ENCODE measurements at places on chromosomes 3 and 15.

DNA sequence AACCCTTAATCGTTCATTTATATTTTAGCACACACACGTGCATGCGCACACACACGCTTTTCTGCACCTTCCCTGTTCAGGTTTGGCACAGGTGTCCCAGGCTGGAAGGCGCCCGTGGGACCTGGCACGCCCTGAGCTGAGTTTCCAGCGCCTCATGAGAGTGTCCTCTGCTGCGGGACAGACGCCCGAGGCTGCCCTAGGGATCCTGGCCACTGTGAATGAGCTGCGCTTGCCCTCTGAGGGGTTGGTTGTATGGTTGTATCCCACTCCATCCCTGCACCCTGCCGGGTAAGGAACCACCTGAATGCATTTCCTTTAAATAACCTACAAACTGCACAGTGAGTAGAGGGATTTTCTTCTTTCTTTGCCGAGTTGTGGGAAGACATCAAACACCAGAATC, 12.2 kb upstream of the MEX3B start:
- no peak for DNase-seq

DNA sequence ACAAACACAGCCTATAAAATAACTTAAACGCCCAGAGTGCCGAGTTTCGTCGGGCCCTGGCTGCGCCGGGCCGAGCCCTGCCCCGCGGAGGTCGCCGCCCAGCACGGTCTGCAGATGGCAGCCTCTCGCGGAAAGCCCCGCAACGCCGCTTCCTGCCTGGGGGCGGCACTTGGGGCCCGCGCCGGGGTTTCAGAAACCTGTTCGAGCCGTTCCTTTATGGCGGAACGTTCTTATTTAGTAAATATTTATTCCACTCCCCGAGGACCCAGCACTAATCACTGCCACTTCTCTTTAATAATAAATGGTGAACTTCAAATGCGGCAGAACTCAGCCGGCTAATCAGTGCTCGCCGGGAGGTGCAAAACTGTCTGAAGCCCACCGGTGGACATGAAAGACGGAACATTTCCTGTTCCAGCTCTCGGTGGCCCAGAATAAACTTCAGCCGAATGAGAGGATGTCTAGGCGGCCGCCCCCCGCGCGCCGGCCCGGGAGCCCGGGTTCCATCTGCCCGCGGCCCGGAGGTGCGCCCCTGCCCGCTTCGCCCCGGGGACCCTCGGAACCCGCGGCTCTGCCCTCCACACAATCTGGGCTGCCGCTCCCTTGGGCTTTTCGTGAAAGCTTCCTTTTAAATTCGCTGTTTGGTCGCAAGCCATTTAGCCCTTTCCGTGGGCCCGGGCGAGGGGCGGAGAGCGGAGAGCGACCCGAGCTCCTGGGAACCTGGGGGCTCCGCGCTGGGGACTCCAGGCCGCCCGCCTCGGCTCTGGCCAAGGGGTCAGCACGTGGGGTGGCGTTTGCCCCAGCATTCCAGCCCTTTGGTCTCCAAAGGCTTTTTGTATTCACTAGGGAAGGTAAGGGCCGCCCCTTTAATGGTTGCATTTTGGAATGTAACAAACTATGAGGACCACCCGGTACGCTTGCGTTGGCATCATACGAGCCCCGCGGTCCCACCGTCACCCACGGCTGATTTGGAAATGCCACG, 110.8 kb upstream of the ATP11B start:
- DNase-seq, result peak; percentile 43

DNA sequence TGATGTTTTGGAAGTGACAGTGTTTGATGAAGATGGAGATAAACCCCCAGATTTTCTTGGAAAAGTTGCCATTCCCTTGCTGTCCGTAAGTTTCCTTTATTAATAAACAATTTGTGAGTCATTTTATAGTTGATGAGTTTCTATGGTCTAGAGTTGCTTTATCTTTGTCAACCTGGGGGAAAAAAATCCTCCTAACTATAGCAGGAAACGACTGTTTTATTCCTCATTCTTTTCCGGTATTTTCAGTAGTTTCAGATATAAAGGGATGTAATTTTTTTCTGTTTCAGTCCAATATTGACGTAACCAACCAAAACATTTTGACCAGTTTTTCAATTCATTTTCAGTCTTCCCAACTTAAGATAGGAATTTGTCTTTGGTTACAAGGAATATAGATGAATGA, 154.1 kb downstream of the MCTP2 start:
- DNase-seq, result no peak

- DNase-seq, result peak; percentile 47
Observed at GRCh38 chr3:16906682-16907081, 21.9 kb downstream of the PLCL2 start.

- DNase-seq, result no peak
Observed at GRCh38 chr3:152060701-152061100, 187.3 kb downstream of the SUCNR1 start.

- DNase-seq, result no peak
Observed at GRCh38 chr15:29312387-29312786, 42.8 kb upstream of the NSMCE3 start.

GRCh38 chr3:53694666-53695323, 151.4 kb downstream of the CHDH start:
- no peak for DNase-seq

DNA sequence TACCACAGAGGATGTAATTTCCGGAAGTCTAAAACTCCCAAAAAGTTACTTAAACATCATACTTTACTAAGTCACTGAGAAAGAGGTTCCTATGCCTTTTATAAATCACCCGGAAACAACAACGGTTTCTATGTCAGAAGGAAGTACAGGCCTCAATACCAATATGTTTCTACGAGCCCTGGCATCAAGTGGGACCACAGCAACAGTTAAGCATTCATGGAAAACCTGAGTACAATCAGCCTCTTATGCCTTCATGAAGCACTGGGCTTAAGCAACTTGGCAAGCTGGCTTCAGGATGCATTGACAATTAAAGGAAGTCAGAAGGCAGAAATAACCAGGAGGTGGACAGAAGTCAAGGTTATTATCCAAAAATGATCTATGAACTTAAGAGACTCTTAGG, 19.1 kb upstream of the B3GNT5 start:
- no peak for DNase-seq

GRCh38 chr3:10454907-10455544, 50.4 kb downstream of the ATP2B2 start:
- no peak for DNase-seq

GRCh38 chr3:72848703-72849081, 447 bp upstream of the SHQ1 start:
- DNase-seq, result peak; percentile 44

DNA sequence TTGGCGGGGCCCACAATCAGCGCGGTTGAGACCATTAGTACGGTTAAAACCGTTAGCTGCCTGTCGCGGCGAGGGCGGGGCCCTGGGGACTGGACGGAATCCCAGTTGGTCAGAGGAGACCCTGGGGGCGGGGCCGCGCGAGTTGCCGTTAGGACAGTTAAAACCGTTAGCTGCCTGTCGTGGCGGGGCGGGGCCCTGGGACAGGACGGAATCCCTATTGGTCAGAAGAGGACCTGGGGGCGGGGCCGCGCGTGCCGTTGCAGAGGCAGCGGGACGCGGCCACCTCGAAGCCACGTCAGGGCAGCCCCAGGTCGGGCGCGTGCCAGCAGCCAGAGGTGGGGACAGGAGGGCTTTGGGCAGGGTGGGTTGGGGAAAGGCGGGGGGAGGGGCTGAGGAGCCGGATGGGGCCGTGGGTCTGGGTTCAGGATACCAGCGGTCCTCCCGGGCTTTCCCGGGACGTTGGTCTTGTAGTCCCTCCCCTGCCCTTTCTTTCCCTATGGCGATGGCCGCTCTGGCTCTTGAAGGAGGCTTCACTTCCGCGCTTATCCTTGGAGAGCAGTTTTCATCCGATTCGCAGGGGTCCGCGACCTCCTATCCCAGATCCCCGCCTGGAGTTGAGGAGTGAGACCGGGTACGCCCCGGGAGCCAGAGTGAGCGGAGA, 28.0 kb downstream of the KLHDC8B start:
- DNase-seq, result no peak

DNA sequence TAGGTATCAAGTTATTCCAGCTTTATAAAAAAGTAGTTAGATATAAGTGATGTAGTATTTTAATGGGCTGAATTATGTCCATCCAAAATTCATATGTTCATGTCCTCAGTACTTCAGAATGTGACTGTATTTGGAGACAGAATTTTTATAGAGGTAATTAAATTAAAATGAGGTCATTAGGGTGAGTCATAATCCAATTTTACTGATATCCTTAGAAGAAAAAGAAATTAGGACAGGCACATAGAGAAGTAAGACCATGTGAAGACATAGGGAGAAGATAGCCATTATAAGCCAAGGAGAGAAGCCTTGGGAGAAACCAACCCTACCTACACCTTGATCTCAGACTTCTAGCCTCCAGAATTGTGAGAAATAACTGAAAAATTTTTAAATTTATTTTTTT, 30.3 kb downstream of the RAP2B start:
- DNase-seq, result no peak

DNA sequence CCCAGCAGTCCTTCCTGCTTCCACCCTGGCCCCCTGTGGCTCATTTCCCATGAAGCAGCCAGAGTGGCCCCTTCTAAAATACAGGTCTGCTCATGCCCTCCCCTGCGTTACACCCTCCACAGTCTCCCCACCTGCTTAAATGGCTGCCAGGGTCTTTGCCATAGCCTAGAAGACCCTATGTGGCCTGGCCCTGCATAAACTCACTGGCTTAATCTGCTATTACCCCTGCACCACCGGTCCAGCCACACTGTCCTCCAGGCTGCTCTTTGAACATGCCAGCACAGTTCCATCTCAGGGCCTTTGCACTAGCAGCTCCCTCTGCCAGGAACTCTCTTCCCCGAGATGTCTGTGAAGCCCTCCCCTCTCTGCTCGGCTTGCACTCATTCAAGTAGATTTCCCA, 166.8 kb downstream of the NTRK3 start:
- DNase-seq, result no peak

GRCh38 chr15:56774356-56774755, 41.0 kb upstream of the ZNF280D start:
- no peak for DNase-seq

DNA sequence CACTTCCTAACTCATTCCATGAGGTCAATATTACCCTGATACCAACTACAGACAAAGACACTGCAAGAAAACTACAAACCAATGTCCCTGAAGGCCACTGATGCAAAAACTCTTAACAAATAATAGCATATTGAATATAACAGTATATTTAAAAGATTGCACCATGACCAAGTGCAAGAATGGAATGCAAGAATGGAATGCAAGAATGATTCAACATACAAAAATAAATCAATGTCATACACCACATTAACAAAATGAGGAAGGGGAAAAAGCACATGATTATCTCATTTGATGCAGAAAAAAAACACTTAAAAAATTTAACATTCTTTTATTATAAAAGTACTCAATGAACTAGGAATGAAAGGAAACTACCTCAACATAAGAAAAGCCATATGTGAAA, 463.1 kb upstream of the NECTIN3 start:
- no peak for DNase-seq

DNA sequence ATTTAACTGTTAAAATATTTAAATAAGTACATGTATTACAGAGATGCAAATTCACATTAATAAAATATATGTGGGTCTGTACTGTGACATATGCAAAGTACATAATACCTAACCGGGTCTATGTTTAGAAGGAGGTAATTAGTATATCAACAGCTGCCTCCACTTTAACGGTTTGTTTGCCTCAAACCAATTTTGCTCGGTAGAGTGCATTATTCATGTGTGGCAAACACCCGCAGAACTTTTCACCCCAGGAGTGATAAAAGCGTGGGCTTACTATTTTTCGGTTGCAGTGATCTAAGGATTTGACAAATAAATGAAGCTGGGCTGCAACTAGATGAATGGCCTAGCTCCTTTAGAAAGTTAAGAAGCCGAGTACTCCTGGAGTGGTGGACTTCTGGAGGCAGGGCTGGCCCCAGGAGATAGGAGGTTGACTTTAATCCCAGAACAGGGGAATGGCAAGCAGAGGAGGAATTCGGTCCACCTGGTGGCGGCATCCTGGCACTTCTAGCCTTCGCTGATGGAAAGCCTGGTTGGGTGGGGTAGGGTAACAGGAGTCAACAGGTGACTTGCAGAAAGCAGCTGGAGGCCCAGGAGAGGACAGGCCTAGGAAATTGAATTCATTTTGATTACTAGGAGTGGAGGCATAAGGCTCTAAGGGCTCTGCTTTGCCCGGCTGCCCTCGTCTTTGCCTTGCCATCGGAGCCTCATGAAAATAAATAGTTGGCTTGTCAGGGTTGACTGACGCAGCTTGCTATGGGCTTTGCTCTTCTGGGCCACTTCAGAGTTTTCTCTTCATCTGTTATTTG, 2.4 kb downstream of the SLCO3A1 start:
- DNase-seq, result peak; percentile 39

- no peak for DNase-seq
Observed at GRCh38 chr3:64427671-64428070, 202.4 kb upstream of the PRICKLE2 start.

- peak; percentile 20 for DNase-seq
Observed at GRCh38 chr3:128491941-128492670, 895 bp downstream of the GATA2 start.

DNA sequence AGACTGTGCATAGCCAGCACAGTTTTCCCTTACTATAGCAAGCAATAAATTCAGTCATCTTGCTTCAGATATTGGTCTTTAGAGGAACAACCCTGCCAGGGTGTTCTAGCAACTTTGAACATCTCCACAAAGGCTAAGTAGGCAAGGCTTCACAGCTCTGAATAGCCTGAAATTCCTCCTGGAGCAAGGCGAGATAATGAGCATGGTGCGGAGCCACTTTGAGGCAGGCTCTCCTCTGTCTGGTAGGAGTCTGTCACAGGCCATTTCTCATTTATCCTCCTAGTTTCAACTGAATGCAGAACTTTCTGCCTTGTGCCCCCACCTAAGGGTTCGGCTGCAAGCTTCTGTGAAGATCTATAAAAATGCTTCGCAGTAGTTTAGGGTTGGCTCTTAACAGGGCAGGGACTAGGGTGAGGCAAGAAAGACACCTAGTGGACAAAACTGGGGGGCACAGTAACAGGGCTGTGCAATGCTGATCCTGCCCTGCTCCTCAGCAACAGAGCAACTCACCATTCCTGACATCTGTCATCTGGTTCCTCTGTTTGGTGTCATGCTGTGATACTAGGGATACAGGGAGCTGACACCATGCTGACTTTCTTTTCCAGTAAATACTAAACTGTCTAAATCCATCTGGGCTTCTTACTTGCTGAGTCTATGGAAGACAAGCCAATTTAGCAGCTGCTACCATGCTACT, 16.6 kb upstream of the EHHADH start:
- DNase-seq, result no peak

DNA sequence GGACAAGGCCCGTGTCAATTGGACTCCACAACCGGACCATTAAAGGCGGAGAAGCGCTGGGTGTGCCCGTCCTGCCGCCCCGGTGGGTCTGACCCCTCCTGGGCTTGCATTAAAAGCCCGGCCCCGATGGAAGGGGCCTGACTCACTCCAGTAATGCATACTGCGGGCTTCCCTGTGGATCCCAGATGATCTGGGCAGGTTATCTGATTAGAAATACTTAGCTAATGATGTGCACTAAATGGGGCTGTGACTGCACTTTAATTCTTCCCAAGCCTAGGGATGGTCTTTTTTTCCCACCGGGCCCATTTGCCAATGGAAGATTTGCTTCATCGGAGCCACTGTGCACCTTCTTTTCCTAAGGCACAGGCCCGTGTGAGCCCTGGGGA, 124.9 kb downstream of the TMEM266 start:
- no peak for DNase-seq

- DNase-seq, result no peak
Observed at GRCh38 chr3:136992115-136992514, 34.3 kb downstream of the IL20RB start.

Data from CD4-positive, alpha-beta T cell treated with Interleukin-4 for 1 hour (primary cell).